ENCODE measurements at places on chromosomes 2 and 18. TPM values are rescaled to one million over a fixed set of nuclear protein-coding genes. Genes with fewer than 3 reads are reported as not detected.

The CD226 gene
- 0.13 TPM for total RNA-seq

The CTIF gene
- 17.0 TPM for total RNA-seq

The C1QL2 gene
- total RNA-seq = not detected

The TSPYL6 gene
- not detected for total RNA-seq

The CYBRD1 gene
- 132 TPM for total RNA-seq

The KIF3C gene
- total RNA-seq = 41.2 TPM

The CFAP53 gene
- 1.9 TPM for total RNA-seq

The CLEC4F gene
- not detected for total RNA-seq

The STEAP3 gene
- total RNA-seq = 26.3 TPM

GRCh38 chr18:52991246-52991645 lies 651.2 kb downstream of the DCC start:
- no peak overlapping the region for H3K4me3 ChIP-seq
- no peak overlapping the region for H3K27ac ChIP-seq
- no peaks in the 10 kb centered on the region for H3K36me3 ChIP-seq
- no peak for DNase-seq
- H3K27me3 ChIP-seq = no peaks in the 10 kb centered on the region

DNA sequence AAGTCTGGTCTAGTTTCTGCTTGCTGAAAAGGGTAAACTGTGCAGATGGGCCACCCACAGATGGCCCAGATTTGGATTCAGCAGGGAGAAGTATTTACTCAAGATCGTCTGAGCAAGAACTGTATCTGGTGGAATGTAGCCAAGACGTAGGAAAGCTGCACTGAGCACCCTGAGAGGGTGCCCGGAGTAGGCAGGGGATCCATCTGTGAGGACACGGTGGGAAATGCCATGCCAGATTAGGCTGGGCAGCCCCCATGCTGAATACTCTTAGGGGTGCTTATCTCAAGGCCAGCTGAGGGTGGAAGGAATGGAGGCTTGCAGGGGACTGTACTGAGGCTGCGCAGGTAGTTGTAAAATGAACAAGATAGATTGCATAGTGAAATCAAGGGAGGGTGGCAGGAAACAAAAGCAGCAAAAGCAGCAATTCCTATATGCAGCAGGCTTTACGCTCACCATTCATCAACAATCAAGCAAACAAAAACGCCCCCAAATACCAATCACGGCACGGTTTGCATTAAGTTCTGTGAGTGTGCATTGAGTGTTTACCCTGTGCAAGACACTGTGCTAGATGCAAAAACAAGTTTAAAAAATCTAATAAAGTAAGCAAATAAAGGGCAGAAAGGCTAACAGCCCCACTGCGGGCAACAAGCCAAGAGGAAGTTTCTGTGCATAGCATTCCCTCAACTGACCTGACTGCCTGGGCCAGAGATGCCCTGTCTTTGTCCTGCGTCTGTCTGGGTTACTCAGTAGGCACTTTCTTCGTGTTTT lies 32.2 kb upstream of the LPIN2 start:
- H3K4me1 ChIP-seq = peaks cover 29% of the 10 kb centered on the region
- H3K27ac ChIP-seq = peak overlapping the region; percentile 54
- peak; percentile 54 for DNase-seq

DNA sequence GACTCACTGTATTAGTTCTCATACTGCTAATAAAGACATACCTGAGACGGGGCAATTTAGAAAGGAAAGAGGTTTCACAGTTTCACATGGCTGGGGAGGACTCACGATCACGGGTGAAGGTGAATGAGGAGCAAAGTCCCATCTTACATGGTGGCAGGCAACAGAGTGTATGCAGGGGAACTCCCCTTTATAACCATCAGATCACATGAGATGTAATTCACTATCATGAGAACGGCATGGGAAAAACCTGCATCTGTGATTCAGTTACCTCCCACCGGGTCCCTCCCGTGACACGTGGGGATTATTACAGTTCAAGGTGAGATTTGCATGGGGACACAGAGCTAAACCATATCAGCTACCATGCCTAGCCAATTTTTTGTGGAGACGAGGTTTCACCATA lies 168.2 kb downstream of the NEDD4L start:
- H3K27me3 ChIP-seq = no peaks in the 10 kb centered on the region
- H3K36me3 ChIP-seq = no peaks in the 10 kb centered on the region
- DNase-seq = no peak
- H3K4me3 ChIP-seq = no peak overlapping the region

GRCh38 chr18:22604390-22604985 lies 186.8 kb upstream of the CTAGE1 start:
- H3K27me3 ChIP-seq = no peaks in the 10 kb centered on the region
- no peak for DNase-seq
- H3K4me1 ChIP-seq = no peaks in the 10 kb centered on the region
- no peak overlapping the region for H3K4me3 ChIP-seq
- H3K36me3 ChIP-seq = no peaks in the 10 kb centered on the region

DNA sequence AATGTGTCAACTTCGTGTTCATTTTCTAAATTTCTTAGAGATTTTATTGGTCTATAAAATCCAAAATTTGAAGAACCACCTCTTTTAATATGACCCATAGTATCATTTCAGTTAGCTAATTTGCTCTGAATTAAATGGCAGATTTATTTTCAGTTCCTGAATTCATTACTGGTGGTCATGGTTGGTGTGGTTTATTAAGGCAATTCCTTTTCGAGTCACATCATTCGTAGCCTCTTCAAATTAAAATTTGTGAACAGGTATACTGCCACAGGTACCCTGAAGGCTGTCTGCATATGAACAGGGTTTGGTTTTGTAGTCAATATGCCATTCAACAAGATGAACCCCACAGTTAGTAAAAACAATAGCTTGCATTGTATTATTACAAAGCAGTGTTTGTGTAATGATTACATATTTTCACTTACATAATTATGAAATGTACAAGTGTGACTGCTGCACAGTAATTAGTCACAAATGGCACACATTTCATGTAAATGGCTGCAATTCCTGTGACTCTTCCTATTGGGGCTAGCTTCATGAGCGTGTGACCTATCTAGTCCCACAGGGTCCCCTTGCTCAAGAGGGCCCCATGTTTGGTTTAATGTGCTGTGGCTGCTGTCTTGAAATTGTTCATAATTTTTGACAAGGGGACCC lies 48.9 kb downstream of the CDC42EP3 start:
- H3K4me3 ChIP-seq = no peak overlapping the region
- no peak overlapping the region for H3K27ac ChIP-seq
- H3K36me3 ChIP-seq = no peaks in the 10 kb centered on the region

- no peak overlapping the region for H3K4me3 ChIP-seq
- no peak overlapping the region for H3K27ac ChIP-seq
- no peaks in the 10 kb centered on the region for H3K4me1 ChIP-seq
- DNase-seq = no peak
- H3K27me3 ChIP-seq = no peaks in the 10 kb centered on the region
Measured at GRCh38 chr2:176575237-176575744, 306.0 kb downstream of the MTX2 start.

DNA sequence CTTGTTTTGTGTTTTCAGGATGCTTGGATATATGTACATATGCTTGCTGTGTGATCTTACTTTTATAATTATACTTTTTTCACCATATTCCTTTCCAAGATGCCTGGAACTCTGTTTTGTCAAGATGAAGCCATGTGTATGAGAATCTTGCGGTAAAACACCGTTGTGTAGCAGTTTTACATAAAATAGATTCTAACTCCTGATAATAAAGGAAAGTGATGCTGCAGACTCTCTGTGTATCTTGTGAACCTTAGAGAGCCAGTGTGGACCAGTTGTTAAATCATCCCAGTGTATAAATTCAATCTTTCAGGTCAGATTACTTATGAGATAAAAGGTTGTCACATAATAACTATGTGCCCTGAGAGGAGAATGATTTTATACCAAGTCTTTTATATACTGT lies 12.5 kb upstream of the ITGA4 start:
- no peak overlapping the region for H3K27ac ChIP-seq
- H3K4me3 ChIP-seq = no peak overlapping the region
- no peaks in the 10 kb centered on the region for H3K36me3 ChIP-seq
- no peak for DNase-seq

DNA sequence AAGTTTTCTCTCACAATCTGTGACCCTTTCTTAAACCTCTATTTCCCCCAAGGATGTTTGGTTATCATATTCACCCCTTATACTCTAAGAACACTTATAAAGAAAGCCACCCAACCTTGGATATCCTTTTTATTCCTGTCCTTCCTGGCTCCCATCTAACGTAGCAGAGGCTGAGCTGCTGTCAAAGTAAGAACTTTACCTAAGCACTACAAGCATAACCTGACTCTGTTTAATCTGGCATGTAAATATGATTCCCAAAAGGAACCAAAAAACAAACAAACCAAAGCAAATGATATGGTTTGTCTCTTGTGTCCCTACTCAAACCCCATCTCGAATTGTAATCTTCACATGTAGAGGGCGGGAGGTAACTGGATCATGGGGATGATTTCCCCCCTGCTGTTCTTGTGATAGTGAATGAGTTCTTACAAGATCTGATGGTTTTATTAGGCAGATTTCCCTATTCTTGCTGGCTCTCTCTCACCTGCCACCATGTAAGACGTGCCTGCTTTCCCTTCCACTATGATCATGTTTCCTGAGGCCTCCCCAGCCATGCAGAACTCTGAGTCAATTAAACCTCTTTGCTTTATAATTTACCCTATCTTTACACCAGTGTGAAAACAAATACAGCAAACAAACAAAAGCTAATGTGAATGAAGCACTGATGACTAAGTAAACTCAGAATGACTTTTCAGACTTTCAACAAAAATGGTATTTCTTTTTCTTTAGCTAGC lies 72.7 kb upstream of the SPOPL start:
- DNase-seq = no peak
- H3K27me3 ChIP-seq = no peaks in the 10 kb centered on the region

- no peaks in the 10 kb centered on the region for H3K27me3 ChIP-seq
- DNase-seq = no peak
- H3K4me3 ChIP-seq = no peak overlapping the region
Measured at GRCh38 chr18:53843763-53844162, 380.7 kb downstream of the MBD2 start.

DNA sequence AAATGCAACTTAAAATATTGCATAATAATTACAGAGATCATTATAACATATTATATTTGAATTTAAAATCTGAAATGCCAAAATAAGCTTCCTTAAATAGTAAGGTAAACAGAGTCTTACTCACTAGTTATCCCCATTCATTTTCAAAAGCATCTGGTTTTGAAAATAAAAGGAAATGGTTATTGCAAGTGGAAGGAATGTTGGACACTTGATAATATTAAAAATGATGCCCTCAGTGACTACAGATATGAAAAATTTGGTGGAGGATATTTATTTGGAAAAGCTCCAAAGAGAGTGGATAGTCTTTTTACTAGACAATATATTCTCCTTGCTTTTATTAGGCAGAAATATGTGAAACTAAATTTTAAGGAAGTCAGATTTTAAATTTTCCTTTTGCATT lies 39.7 kb downstream of the CDH19 start:
- no peak overlapping the region for H3K4me3 ChIP-seq
- H3K36me3 ChIP-seq = no peaks in the 10 kb centered on the region
- H3K27me3 ChIP-seq = no peaks in the 10 kb centered on the region
- no peak for DNase-seq
- no peaks in the 10 kb centered on the region for H3K4me1 ChIP-seq

- H3K4me1 ChIP-seq = peaks cover 28% of the 10 kb centered on the region
- no peaks in the 10 kb centered on the region for H3K27me3 ChIP-seq
- no peaks in the 10 kb centered on the region for H3K36me3 ChIP-seq
- peak overlapping the region; percentile 64 for H3K27ac ChIP-seq
- H3K4me3 ChIP-seq = peak overlapping the region; percentile 67
Measured at GRCh38 chr2:219570924-219571310, 422 bp downstream of the OBSL1 start.

DNA sequence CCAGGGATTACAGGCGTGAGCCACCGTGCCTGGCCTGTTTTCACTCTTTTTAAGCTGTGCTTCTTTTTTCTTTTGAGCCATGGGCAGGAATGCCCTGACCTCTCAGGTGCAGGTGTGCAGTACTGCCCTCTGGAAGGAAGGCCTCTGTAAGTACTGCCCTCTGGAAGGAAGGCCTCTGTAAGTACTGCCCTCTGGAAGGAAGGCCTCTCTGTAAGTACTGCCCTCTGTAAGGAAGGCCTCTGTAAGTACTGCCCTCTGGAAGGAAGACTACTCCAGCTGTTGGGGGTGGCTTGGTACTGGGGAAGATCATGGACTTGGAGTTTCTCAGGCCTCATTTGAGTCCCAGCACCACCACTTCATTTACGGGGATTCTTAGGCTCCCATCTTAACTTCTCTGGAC lies 248.5 kb upstream of the ID2 start:
- H3K27me3 ChIP-seq = peaks cover 29% of the 10 kb centered on the region
- no peak overlapping the region for H3K27ac ChIP-seq
- no peak for DNase-seq

Data from PC-9 (cell line).